IPS DF 19.7 (cell line): ENCODE measurements at places on chromosomes 5 and 9.
A peak's percentile ranks its signal among the peaks of the same experiment; 100 is the strongest.

DNA sequence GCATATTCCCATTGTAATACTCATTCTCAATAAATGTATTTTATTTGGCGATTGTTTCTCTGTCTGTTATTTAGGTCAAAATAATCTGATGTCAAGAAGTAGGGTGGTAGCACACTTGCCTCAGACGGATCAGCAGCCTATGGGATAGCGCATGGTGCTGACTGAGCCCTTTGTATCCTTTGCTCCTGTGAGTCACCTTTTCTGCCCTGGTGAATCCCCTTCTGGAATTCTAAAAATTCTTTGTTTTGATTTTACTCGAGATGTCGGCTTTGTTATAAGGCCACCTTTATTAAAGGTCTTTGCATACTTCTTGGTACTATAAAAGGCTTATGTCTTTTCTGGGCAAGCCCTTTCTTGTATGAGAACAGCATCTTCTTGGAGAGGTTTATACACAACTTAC, 1187.8 kb downstream of the CDH9 start:
- peak; percentile 9 for DNase-seq

DNA sequence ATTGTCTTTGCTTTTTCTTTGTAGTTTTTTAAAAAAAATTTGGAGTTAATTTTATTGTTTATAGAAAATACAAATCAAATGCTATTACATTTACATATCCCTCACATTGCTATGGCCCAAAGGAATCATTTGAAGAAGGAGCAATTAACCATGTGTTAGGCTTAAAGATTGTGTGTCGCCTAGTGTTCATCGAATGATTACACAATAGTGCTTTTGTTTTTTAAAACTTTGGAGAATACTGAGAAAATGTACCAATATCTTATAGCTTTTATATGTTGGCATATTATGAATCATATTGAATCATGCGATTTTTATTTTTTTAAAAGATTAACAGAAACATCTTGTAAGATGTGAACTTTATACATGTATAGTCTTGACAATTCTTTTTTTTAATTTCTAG, 21.7 kb downstream of the SLC30A5 start:
- no peak for DNase-seq

GRCh38 chr9:95495961-95496360, 20.8 kb downstream of the PTCH1 start:
- DNase-seq = no peak

- DNase-seq = no peak
Observed at GRCh38 chr5:74665816-74666215, 19.2 kb upstream of the HEXB start.

- DNase-seq = no peak
Observed at GRCh38 chr5:111227801-111228200, 3.6 kb downstream of the CAMK4 start.

DNA sequence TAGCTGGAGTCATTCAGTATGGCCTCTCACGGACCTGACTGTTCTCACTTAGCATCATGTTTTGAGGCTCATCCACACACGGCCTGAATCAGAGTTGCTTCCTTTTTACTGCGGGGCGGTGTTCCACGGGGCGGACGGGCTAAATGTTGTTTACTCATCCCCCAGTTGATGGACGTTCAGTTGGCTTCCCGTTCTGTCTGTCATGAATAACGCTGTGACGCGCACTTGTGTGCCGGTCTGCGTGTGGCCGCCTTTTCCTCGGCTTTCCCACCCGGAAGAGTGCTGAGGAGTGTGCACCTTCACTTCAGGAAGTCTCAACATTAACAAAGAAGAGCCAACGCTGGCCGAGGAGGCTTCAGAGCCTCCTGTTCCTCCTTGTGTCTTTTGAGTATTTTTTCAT, 39.0 kb upstream of the IRX4 start:
- no peak for DNase-seq

DNA sequence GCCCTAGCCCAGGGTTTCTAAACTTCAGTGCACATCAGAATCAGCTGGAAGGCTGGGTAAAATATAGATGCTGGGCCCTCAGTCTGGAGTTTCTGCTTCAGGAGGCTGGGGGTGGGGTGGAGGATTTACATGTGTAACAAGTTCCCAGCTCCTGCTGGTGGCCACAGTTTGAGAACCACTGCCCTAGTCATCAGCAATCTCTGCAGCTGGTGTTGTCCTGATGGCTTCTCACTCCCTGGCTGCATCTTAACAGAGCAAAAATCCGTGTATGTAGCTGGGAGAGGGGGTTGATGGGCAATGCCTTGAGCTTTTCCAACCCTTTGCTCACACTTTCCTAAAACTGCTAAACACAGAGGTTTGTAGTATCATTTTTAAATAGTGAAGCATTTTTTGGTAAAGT, 186.0 kb upstream of the KLF9 start:
- DNase-seq = no peak

- DNase-seq = no peak
Observed at GRCh38 chr9:136426787-136427186, 12.9 kb downstream of the INPP5E start.
